Mammary epithelial cell (primary cell): ENCODE measurements at places on chromosomes 3 and 15. TPM values are rescaled to one million over a fixed set of nuclear protein-coding genes. Genes with fewer than 3 reads are reported as not detected.

GRCh38 chr3:55823001-55823400, 335.9 kb upstream of the WNT5A start:
- DNase-seq: no peak

GRCh38 chr3:137297770-137298169, 340.0 kb downstream of the IL20RB start:
- DNase-seq: no peak

DNA sequence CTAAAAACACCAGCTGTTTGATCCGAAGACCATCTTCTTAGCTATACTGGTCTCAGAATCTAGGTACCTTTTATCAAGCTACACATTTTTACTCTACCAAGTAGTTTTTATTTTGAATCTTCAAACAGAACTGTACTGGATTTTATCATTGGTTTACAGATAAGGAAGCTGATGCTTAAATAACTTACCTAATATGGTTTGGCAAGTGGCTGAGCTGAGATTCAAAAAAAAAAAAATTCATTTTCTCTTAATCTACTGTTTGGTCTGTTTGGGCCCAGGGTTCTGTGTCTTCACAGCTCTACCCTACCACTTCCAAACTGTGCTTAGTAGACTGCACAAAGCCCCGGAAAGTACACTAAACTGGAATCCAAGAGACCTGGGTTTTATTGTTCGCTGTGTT, 35.7 kb downstream of the ZNF860 start:
- no peak for DNase-seq

GRCh38 chr15:38021259-38021658, 86.8 kb downstream of the TMCO5A start:
- no peak for DNase-seq

GRCh38 chr3:111594205-111594604, 941 bp downstream of the ZBED2 start:
- DNase-seq: peak; percentile 89

DNA sequence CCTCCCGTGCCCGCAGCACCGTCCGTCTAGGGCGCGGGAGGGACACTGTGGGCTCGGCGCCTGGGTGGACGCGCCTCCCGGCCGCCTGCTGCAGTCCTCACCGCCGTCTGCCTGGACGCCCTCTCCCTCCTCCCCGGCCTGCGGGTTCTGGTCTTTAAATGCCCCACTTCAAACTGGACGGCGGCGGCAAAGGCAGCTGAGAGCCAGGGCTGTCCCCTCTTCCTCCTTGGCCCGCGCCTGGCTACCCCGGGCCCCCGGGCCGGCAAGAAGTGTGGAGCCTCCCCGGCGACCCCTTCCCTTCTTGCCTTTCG, 426 bp downstream of the CBLB start:
- DNase-seq: no peak

GRCh38 chr15:80608688-80609087, 86.4 kb upstream of the ABHD17C start:
- DNase-seq: peak; percentile 46

- DNase-seq: no peak
Measured at GRCh38 chr15:58163985-58164384, 25.8 kb downstream of the AQP9 start.

DNA sequence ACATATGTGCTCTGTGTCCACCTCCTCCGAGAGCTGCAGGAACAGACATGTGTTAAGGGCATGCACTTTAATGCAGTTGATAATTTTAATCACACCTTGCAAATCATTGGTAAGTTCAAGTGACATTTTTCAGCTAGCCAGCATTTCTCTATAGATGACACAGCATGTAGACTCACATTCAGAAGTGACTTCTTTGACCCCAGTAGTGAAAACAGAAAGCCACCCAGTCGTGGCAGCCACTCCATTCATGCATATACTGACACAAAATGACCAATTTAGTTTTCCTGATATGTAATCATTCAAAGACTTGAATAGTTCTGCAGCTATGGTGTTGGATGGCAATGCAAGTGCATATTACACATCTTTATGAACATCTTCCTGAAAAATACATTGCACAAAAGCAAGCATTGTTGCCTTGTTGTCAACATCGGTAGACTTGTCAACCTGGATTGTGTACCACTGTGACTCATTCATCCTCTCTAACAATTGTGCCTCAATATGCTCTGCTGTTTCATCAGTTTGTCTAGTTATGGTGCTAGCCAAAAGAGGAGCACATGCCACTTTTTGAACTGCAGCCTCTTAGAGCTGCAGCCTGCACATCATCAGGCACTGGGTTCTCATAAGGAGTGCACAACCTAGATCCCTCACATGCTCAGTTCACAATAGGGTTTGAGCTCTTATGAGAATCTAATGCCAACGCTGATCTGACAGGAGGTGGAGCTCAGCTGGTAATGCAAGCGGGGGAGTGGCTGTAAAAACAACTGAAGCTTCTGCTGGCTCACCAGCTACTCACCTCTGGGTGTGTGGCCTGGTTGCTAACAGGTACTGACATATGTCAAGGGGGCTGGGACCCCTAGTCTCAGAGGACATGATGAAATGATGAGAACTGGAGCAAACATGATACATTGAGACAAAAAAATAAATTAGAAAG, 622.0 kb downstream of the PYDC2 start:
- peak; percentile 43 for DNase-seq

The PP2D1 gene
- not detected for total RNA-seq

The GRIP2 gene
- 0.43 TPM in 1 of 2 replicates, not detected in the other for total RNA-seq

The TSC22D2 gene
- total RNA-seq: 16.3 TPM

The MNS1 gene
- under 0.01 TPM for total RNA-seq

The CYP1A1 gene
- total RNA-seq: 0.99 and 1.7 TPM in 2 replicates

The CPNE4 gene
- 1.5 TPM for total RNA-seq
